Neural progenitor cell (in vitro differentiated cells): ENCODE measurements at places on chromosomes 3 and 15. TPM values are rescaled to one million over a fixed set of nuclear protein-coding genes. Genes with fewer than 3 reads are reported as not detected.

DNA sequence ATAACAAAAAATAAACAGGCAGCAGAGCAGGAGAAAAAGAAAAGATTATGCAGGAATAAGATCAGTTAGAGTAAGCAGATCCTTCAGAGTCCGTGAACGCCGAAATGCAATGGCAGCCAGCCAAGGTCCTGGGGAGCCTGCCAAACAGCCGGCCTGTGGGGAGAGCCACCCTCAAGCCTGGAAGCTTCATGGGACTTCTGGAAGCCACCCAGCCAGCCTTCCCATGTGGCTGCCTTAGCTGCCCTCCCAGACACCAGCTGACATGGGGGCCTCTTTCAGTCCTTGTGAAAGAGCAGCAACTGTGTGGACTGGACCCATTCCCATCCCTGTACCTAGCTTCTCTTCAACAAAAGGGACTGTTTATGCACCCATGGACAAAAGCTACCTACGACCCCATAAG lies 64.9 kb upstream of the RAD18 start:
- DNase-seq, result no peak

DNA sequence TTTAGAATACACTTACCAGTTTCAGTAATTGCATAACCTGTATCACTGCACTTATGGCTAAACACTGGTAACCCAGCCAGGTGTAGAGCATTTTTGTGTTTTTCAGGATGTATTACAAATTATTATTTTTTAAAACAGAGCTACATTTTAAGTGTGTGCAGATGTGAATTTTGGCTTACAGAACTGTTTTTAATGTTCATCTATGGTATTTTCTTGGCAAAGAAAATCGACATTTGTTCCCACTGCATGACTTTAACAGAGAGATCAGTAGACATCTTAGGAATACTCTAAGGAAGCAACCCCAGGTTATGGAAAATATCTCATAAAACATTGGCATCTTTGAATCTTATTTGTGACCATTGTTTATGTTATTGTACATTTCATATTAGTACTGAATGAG lies 73.3 kb downstream of the ATP13A4 start:
- no peak for DNase-seq

DNA sequence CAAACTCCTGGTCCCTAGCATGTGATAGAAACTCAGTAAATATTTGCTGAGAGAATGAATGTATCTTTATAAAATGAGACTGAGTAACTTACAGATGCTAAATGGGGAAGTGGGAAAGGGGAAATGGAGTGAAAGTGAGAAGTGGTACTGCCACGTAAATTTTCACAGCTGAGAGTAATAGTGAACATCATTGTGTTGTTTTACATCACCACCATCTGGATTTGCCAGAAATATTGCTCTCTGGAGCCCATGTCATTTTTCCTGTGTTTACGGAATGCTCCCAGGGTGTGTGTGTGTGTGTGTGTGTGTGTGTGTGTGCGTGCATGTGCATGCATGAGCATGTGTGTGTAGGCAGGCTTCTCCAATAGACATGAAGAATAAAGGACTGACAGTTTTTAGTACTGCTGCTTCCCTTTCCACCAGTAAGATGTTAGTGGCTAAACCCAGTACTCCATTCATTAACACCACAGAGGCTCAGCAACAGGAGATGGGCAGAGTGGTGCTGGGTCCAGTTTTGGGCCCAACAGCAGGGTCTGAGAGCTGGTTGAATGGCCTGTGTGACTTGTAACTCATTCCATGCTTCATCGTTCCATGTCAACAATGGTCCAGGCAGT lies 57.3 kb downstream of the DIPK2A start:
- no peak for DNase-seq

- no peak for DNase-seq
Observed at GRCh38 chr3:126216416-126216815, 36.0 kb upstream of the ALDH1L1 start.

GRCh38 chr3:122374034-122374433 lies 9.0 kb downstream of the MIX23 start:
- no peak for DNase-seq

GRCh38 chr3:18238332-18238731 lies 186.8 kb downstream of the SATB1 start:
- DNase-seq, result no peak

DNA sequence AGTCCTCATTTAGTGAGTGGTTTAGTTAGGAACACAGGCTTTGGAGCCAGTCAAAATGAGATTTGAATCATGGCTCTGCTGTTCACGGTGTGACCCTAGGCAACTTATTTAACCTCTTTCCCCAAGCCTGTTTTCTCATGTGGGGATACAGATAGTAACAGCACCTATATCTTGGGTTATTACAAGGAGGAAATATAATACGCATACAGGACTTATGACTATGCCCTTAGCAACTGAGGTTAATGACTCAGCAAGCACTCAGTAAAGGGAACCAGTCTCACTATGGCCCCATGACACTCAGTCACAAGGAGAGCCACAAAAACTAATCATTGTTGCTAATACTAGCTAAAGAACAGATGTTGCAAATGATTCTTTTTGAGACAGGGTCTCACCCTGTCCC lies 45.9 kb downstream of the SUMF1 start:
- no peak for DNase-seq

- DNase-seq, result no peak
Observed at GRCh38 chr3:47362701-47363100, 18.1 kb upstream of the PTPN23 start.

GRCh38 chr3:170701696-170702678 lies 116.1 kb upstream of the SLC7A14 start:
- DNase-seq, result no peak

DNA sequence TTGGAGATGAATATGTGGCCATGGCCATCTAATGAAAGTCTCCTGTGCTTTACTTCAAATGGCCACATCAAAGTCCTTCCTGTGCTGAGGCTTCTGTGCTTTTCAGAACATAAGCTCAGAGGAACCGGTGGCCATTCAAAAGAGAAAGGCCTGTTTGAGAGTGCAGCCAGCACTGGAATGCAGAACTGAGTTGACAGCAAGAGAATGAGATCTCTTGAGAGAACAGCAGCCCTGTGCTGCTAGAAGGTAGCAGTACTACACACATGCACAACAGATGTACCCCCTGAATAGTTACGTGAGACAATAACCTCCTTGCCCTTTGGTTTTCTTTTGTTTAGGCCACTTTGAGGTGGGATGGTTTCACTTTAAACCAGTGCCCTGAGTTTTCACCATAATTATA lies 292.5 kb downstream of the PTPRG start:
- peak; percentile 28 for DNase-seq

DNA sequence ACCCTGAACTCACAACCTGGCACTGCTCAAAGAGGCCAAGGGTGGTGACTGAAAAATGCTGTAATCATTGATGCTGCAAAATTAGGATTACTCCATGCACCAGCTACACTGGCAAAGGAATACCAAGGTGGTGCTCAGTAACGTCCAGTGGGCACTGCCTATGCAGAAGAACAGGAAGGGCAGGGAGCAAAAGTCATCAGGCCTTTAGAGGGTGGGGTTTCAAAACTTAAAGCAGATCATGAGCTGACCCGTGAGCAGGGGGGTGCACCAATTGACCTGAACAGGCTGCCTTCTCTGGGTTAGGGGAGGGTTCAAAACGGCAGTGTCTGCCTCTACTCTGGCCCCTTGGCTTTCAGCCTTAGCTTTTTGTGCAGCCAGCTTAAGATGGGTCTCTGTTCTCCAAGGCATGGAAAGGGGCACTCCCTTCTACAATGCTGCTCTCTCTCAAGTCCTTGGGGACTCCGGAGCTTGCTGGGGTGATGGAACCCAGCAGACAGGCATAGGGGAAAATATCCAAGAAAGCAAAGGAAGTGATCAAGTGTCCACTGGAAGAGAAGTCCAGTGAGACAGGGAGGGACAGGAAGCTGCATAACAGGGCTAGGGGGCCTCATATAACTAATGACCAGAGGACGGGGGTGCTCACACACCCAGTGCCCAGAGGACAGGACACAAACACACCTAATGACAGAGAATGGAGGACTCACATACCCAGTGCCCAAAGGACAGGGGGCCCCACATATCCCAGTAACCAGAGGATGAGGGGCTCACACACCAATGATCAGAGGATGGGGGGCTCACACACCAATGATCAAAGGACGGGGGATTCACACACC lies 11.4 kb downstream of the RAB6B start:
- DNase-seq, result no peak

DNA sequence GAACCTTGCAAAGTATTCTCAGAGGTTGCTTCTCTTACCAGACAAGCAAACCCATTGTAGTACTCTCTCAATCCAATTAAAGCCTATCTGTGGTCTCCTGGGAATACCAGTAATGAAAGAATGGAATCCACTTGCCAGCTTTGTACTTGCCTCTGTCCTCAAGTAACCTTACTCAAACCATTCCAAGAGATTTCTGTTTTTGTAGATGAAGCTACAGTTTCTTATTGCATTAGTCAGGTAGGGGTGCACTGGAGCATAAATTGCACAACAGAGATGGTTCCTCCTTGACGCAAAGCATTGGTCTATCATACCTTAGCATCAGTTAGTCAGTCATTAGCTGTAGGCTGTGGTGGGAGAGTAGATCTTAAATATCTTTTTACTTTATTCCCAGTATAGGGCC lies 52.9 kb downstream of the BTLA start:
- DNase-seq, result peak; percentile 26

- DNase-seq, result no peak
Observed at GRCh38 chr3:117842086-117842485, 1132.5 kb downstream of the TUSC7 start.

GRCh38 chr3:114850898-114851297 lies 296.2 kb downstream of the ZBTB20 start:
- DNase-seq, result no peak

GRCh38 chr3:53585049-53585448 lies 90.6 kb downstream of the CACNA1D start:
- DNase-seq, result peak; percentile 13

DNA sequence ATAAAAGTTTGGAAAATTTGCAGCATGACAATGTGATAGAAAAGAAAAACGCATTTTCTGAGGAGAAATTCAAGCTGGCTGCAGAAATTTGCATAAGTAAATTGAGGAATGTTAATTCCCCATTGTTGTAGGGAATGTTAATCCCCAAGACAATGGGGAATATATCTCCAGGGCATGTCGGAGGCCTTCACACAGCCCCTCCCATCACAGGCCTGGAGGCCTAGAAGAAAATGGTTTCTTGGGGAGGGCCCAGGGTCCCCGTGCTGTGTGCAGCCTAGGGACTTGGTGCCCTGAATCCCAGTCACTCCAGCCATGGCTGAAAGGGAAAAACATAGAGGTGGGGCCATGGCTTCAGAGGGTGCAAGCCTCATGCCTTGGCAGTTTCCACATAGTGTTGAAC lies 101.1 kb downstream of the BOC start:
- DNase-seq, result peak; percentile 72

DNA sequence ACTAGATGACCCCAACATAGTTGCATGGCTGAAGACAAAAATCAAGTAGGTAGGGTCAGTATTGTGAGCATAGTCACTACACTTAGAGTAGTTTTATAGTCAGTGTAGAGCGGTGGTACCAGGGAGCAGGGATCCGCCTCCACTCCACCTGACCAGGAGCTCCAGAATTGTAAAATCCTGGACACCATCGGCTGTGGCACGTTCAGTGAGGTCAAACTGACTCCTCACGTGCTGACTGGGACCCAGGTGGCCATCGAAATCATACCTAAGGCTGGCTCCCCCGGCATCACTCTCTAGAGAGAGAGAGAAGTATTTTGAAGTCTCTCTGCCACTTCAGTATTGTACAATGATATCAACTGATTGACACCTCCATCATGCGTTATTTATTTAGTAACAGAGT lies 59.7 kb upstream of the TAMM41 start:
- DNase-seq, result no peak

GRCh38 chr3:85706130-85706529 lies 747.3 kb downstream of the CADM2 start:
- no peak for DNase-seq

GRCh38 chr15:49902685-49903501 lies 216.1 kb downstream of the ATP8B4 start:
- DNase-seq, result no peak

DNA sequence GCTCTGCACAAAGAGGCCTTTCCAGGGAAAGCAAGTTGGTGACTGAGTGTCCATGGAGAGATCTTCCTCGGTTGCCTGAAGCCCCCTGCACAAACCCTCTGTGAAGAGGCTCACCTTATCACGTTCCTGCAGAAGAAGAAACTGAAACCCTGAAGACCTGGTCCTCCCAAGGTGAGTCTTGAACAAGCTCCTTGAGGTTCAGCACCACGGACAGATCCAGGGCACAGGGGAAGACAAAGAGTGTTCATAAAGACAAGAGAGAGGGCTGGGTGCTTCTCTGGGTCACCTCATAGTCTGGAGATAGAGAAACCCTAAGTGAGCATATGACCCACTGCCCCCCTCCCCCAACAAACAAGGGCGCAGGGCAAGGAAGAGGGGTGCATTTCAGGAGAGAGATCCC lies 21.7 kb upstream of the TBC1D21 start:
- peak; percentile 91 for DNase-seq

GRCh38 chr15:96595951-96596350 lies 265.5 kb downstream of the NR2F2 start:
- DNase-seq, result no peak

GRCh38 chr3:115885621-115886020 lies 262.3 kb downstream of the GAP43 start:
- peak; percentile 36 for DNase-seq

DNA sequence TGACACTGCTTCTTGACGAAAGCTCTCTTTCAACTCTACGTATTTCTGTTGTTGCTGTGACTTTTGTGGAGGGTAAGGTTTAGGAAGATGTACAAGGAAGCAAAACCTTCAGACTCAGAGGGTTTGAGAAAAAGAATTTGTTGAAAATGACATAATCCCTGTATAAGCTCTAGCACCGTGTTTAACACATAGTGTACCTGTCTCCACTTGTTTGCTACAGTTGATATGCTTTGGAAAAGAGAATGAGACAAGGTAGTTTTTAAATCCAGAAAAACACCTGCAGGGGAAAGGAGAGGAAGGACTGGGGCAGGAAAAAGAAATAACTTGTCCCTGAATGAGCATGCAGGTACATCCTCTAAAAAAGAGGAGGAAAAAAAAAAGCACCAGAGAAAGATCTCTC lies 29.6 kb upstream of the CP start:
- no peak for DNase-seq

DNA sequence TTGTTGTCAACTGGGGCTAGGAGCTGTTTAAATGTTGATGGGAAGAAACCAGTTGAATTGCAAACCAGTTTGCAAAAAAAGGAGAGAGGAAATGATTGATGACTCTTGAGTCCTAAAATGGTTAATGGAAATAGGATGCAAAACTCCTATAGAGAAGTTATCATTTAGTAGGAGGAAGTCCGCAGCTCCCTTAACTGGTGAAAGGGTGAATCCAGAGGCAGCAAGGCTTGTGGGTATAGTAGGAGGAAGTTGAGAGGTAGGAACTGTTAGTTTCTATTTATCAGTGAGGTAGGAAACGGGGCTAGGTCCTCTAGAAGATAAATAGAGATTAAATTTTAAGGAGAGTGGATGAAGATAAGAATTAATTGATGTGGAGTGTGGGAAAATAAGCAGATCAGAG lies 15.4 kb downstream of the IREB2 start:
- no peak for DNase-seq

Gene C3orf49
- total RNA-seq, result not detected in 2 replicates

Gene CEMIP
- 0.03 TPM in 1 of 2 replicates, not detected in the other for total RNA-seq

Gene PDCD10
- 63.9 and 117 TPM in 2 replicates for total RNA-seq

Gene FAM43A
- total RNA-seq, result 0.80 and 2.6 TPM in 2 replicates

Gene ROBO2
- total RNA-seq, result 12.3 and 15.0 TPM in 2 replicates

Gene GOLGA6L24
- total RNA-seq, result not detected in 2 replicates

Gene CLDN1
- 0.24 and 0.34 TPM in 2 replicates for total RNA-seq

Gene ACOX2
- 4.3 and 7.6 TPM in 2 replicates for total RNA-seq
